Stimulated activated CD4-positive, alpha-beta T cell treated with anti-CD3 and anti-CD28 coated beads, Interleukin-12 subunit alpha, Interleukin-12 subunit beta, amount 100 ng/mL, for 48 hours (primary cell): ENCODE measurements at places on chromosomes 4 and X.

GRCh38 chr4:72857787-72858186, 211.7 kb downstream of the COX18 start:
- DNase-seq = no peak

GRCh38 chr4:139524062-139524631, 31.9 kb downstream of the SETD7 start:
- DNase-seq = no peak

GRCh38 chrX:70505451-70505841, 60.8 kb downstream of the DLG3 start:
- DNase-seq = no peak

GRCh38 chr4:85928775-85929591, 430.9 kb downstream of the MAPK10 start:
- no peak for DNase-seq

DNA sequence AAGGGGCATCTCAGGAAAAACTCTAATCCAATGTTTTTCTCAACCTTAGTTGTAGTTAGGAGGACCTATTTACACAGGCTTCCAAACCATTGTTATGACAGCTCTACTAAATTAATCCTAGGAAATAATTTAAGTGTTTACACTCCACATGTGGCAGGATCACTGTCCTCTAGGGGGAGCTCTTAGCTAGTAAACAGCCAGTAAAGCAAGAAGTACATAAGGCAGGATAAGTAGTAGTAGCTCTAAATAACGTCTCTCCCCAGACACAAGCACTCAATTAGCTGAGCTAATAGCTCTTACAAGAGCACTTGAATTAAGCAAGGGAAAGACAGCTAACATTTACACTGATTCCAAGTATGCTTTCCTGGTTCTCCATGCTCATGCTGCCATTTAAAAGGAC, 37.3 kb downstream of the NUDT11 start:
- DNase-seq = no peak

DNA sequence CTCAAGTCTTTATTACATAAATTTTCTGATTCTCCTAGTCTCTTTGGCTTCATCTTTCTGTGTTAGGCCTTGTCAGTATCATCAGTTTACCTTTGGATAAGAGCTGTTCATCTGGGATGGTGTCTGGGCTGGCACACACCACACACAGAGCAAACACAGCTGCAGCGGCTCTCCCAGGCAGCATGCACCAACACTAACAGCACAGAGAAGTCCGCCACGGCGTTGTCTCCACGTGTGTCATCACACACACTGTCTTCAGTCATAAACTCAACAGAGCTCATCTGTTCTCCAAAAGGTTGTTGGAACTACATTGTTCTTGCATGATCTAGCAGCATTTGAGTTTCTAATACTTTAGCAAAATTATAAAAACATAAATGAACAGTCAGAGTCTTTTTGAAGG, 851.9 kb upstream of the FRG1 start:
- no peak for DNase-seq

DNA sequence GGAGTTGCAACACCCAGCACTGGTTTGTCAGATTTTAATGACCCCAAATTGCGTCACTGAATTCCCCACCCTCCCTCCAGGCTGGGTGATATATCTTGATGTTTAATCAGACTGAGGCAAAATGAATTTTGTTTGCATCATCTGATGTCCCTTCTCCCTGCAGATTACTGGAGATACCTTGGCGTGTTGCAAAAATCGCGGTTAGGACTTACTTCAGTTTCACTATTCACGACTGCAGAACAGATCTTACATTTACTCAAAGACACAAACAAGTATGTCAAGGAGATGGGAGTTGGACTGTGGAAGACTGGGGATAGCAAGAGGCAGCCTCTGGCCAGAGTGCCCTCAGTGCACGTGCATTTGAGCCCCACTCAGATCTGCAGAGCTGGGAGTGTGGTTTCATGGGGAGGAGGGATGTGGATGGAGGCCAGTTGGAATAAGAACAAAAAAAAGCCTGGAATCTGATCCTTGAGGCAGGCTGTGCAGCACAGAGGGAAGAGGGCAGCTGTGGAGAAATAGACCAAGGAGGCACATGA, 92.2 kb upstream of the MTM1 start:
- DNase-seq = no peak
